ENCODE measurements at places on chromosomes 4 and X. TPM values are rescaled to one million over a fixed set of nuclear protein-coding genes. Genes with fewer than 3 reads are reported as not detected.

Gene GALNTL6
- total RNA-seq = 0.72 TPM

GRCh38 chr4:185298728-185299430 is 89.5 kb downstream of the SNX25 start:
- DNase-seq = no peak

DNA sequence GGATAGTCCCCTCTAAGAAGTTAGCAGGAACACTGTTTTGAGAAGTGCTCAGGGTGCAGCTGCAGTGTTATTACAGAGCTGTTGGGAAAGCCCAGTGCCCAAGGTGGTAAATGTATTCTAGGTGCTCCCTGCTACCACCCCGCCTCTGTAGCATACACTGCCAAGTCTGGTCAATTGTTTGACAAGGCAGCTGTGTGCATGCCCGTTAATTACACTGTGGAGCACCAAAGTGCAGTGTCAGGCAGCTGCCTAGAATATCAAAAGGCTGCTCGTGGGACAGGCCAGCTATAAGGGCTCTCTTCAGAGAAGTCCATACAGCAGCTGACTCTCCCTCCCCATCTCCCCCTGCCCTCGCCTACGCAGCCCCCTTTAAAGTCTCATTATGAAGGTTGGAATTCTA is 99.9 kb upstream of the KLHL13 start:
- no peak for DNase-seq

Gene MTNR1A
- not detected for total RNA-seq

DNA sequence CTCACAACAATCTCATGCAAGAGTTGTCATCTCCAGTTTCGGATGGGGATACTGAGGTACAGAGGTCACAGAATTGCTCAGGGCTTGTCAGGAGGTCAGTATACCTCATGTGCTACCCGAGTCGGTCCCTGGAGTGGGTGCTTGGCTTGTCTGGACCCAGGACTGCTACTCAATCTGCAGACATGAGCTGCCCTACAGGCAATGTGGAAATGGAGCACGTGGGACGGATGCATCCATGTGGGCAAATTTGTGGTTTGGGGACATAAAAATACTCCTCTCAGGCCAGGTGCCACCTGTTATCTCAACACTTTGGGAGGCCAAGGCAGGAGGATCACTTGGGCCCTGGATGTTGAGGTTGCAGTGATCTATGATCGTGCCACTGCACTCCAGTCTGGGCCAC is 15.8 kb downstream of the USP11 start:
- DNase-seq = no peak

GRCh38 chr4:336893-337142 is 796 bp upstream of the ZNF141 start:
- DNase-seq = no peak

DNA sequence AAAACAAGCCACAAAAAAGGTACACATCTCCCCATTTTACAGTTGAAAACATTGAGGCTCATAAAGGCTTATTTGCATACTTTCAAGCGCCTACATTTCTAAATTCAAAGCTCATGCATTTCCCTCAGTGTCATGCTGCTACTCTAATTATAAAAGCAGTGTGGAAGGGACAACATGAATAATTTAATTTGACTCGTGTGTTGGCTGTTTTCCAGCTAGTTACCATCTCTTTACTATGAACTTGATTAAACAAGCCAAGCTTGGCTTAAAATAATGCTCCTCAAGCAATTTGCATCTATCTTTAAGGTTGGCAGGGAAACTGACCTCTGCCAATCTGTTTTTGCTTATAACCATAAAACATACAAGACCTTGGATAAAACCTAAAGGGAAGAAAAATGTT is 252.5 kb upstream of the NEIL3 start:
- no peak for DNase-seq

DNA sequence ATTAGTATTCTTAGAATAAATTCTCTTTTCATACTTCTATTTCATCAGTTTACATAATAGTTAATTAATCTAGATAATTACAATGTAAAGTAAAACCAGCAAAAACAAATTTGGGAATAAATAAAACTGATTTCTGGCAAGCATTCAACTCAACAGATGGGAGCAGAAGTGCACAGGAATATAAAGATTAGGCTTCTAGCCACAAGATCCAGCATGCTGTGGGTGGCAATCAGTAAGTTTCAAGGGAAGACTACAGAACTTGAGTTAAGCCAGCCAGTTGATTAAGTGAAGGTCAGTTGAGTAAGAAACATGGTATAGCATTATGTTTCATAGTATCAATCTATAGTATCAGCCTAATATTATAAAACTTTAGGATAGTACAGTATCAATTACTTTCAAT is 324.2 kb upstream of the AADAT start:
- no peak for DNase-seq

Gene NHS
- 6.8 TPM for total RNA-seq

DNA sequence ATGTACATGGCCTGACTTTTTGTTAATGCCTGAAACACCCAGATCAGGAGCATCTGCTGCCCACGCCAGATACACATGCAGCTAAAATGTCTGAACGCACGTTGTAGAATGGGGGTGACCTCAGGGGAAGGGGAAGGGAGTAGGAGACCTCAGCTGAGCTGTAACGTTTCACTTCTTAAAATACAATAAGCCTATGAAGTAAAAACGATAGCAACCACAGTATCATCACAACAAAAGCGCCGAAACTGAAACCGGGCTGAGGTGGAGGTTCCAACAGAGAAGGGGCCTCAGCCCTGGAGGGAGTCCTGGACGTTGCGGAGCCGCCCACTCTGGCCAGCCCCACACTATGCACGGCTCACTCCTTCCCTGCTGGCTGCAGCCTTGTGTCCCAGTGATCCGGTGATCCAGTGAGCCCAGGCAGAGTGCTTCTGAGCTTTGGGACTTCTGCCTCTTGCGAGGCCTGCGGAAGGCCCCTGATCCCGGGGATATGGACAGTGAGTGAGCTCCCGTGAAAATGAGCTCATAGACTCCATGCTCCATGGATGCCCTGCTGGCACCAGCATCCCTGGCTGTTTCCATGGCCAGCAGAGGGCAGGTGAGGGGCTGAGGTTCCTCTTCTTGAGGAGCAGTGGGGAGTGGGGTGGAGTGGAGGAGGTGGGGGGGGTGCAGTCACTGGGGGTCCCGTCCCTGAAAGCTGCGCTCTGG is 52.0 kb downstream of the HMX1 start:
- DNase-seq = no peak

- no peak for DNase-seq
Measured at GRCh38 chr4:21948347-21949072, at the start of gene KCNIP4. Gene KCNIP4 (minus strand): TSS chr4:21948772.

GRCh38 chrX:95346856-95347255 is 1337.8 kb upstream of the DIAPH2 start:
- no peak for DNase-seq

- peak; percentile 43 for DNase-seq
Measured at GRCh38 chr4:67366311-67366861, 178.9 kb downstream of the CENPC start.

DNA sequence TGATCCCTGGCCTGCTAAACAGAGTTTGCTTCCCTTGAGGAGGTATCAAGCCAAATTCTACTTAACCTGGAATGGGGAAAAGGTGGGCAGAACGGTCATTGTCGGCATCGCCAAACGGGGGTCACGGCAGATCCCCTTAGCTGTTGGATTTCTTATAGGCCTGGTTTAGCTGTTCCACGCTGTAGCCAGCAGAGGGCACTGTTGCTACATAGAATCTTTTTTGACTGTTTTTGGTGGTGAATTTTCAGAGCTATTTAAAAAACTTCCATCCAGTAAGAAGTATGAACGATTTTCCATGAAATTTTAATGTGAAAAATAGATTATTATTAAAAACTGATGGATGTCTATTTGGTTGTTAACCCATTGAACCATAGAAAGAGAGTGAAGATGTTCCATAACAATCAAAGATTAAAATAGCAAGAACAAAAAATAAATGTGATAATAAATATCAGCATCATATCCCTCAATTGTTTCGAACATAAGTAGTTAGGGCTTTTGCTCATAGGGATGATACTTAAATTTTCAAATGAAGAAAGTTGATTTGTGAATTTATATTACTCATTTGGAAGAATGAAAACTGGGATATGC is 56.6 kb downstream of the LINC00632 start:
- peak; percentile 34 for DNase-seq

- DNase-seq = no peak
Measured at GRCh38 chrX:122504026-122504425, 680.1 kb upstream of the GRIA3 start.

DNA sequence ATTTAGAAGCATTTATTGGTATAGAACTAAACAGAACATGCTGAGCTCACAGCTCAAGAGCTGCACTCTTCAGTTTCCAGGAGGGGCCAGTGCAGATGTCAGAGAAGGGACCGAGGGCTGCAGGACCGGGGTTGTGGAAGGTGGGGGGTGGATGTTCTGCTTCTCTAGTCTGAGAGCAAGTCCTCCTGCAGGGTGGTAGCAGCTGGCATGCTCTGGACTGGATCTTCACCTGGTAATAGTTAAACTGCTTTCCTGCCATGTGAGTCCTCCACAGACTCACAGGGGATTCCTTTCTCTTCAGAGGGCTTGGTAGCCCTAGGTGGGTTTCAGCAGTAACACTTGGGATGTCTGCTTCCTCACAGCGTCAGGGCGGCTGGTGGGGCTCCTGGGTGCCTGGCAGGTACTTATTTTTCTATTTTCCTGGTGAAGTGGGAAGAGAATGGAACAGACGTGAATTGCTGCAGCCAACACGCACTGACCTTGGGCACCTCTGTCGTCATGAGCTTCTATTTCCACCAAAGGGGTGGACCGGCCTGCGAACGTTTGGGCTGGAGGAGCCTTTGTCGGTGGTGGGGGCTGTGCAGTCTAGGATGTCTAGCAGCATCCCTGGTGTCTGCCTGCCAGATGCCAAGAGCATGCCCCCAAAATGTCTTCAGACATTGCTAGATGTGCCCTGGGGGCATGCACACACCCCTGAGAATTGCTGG is 2.5 kb downstream of the MAEA start:
- DNase-seq = no peak

DNA sequence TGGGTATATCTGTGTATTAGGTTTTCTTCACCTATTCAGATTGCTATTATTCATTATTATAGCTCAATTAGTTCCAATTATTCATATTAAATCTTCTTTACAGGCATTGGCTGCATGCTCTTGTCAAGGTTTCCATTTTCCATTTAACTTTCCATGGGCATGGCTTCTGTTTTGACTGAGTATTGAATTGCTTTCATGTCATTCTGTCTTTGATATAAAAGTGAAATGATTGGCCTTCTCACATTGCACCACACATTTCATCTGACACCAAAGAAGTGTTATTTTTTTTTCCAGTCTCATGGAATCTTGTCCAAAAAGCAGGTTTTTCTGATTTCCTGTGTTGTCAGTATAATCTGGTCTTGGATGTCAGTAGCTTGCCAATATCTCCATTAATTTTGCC is 1244.3 kb downstream of the RAPGEF2 start:
- no peak for DNase-seq

- no peak for DNase-seq
Measured at GRCh38 chr4:163582703-163583102, 88.2 kb downstream of the TMA16 start.

GRCh38 chr4:103105558-103106356 is 6.1 kb upstream of the BDH2 start:
- DNase-seq = no peak

DNA sequence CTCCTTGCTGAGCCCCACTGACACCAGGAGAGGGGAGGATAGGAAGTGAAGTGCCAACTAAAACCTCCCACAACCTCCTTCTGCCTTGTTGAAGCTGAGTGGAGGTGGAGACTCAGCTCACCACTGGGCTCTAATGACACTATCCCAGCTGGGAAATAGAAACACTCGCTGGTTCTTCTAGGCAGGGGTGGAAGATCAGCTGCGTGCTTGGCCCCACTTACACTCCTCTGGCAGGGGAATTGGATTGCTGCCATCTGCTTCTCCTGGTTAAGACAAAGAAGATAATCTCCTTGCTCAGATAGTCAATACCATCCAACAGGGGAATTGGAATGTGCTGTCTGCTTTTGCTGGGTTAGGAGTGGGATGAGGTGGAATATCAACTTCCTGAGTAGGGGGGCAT is 392.5 kb downstream of the ZNF674 start:
- DNase-seq = no peak

DNA sequence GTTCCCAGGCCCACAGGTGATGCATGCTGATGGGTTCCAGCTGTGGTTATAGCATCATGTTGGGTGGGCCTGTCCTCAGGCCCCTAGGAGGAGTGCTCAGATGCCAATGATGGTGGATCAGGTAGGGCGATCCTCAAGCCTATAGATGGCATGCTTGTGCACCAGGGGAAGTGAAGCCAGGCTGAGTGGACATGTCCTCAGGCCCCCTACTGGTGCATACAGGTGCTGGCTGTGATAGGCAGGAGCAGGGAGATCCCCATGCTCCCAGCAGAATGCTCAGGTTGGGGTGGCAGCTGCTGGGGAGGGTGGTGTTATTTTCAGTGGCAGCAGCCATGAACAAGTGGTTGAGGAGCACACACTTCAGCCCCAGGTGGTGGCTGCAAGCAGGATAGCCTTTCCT is 96.0 kb downstream of the SMARCA1 start:
- DNase-seq = no peak

Gene C1QTNF7
- 1.7 TPM for total RNA-seq

DNA sequence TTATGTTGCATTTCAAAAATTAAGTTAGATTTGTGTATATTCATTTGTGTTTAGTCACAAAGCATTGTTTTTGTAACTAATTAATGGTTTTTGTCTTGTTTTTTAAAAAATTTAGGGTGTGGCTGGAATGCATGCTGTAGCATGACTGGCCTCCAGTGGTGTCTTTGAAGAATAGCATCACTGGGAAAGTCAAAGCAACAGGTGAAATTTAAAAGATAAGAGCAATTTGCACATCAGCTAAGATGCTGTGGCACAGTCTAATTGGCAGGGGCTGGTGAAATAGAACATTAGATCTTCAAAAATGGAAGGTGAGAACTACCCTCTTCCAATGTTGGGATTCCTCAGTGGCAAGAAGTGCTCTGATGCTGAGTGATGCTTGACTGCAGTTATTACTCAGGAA is 45.3 kb downstream of the ANK2 start:
- no peak for DNase-seq

- DNase-seq = no peak
Measured at GRCh38 chr4:83894831-83895230, 358.9 kb downstream of the GPAT3 start.

DNA sequence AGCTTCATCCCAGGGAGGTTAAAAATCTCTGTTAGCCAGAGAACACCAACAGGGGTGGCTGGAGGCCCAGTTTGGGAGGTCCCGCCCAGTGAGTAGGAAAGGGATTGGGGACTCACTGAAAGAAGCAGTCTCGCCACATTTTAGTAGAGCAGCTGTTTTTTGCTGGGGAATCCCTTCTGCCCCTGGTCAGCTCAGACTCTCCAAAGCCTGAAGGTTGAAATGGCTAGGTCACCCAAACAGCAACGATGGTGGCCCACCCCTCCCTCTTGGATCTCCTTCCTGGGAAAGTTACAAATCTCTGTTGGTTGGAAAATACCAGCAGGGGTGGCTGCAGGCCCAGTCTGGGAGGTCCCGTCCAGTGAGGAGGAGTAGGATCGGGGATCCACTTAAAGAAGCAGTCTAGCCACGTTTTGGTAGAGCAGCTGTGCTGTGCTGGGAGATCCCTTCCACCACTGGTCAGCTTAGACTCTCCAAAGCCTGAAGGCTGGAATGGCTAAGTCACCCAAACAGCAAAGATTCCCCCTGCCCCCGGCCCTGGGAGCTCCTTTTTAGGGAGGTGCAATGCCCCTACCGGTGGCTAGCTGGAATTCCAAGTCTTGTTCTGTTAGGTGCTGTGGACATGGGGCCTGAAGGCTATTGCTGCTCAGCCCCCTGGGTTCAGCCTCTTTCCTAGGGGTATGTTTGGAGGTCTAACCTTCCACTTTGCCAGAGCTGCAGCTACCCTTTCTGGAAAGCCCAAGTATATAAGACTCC is 40.0 kb upstream of the TEX13A start:
- no peak for DNase-seq

Gene SRPX
- 137 TPM for total RNA-seq

Gene TKTL2
- total RNA-seq = not detected

Gene NLGN4X
- 0.87 TPM for total RNA-seq

Gene MTMR8
- 3.1 TPM for total RNA-seq

Gene UGT2B15
- total RNA-seq = not detected

Data from adrenal gland (tissue), 19 donors.